Activated T-helper 1 cell treated with anti-CD3 and anti-CD28 coated beads, Interleukin-2, amount 50 U/mL, for 16 hours (primary cell): ENCODE measurements at places on chromosomes 5 and 9.
A peak's percentile ranks its signal among the peaks of the same experiment; 100 is the strongest.

DNA sequence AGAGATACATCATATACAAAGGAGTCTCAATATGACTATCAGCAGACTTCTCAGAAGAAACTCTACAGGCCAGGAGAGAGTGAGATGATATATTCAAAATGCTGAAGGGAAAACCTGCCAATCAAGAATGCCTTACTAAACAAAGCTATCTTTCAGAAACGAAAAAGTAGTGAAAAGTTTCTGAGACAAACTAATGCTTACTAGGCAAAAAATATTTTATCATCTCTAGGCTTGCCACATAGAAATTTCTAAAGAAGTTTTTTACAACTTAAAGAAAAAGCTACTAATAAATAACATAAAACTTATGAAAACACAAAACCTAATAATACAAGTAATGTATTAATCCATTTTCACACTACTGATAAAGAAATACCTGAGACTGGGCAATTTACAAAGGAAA lies 59.9 kb upstream of the SPEF2 start:
- no peak for DNase-seq

DNA sequence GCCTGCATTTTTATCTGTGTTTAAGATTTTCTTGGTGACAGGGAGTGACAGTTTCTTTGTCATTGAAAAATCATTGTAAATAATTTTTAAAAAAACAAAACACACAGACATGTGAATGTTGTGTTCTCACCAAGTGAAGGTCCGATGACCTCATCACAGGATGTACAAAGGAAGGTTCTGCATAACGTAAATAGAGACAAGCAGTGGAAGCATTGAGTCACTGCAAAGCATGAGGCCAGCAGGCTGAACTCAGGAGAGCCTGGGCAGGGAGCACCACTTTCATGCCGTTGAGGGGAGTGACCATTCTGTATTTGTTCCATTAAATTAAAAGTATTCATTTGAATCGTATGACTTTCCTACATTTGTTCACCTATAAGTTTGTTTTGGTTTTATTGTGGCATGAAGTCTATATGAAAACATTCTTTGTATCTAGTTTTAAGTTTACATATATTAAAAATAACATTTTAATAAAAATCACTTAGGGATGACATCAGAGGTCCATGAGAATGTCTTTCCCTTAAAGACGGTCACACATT lies 70.4 kb upstream of the TLE1 start:
- no peak for DNase-seq

GRCh38 chr9:132040246-132040645 lies 39.4 kb downstream of the MED27 start:
- no peak for DNase-seq

- DNase-seq, result no peak
These were observed 113.0 kb downstream of the KLHL3 start for GRCh38 chr5:137622850-137623249.

GRCh38 chr5:141522301-141522700 lies 33.4 kb downstream of the PCDHGC5 start:
- DNase-seq, result no peak

DNA sequence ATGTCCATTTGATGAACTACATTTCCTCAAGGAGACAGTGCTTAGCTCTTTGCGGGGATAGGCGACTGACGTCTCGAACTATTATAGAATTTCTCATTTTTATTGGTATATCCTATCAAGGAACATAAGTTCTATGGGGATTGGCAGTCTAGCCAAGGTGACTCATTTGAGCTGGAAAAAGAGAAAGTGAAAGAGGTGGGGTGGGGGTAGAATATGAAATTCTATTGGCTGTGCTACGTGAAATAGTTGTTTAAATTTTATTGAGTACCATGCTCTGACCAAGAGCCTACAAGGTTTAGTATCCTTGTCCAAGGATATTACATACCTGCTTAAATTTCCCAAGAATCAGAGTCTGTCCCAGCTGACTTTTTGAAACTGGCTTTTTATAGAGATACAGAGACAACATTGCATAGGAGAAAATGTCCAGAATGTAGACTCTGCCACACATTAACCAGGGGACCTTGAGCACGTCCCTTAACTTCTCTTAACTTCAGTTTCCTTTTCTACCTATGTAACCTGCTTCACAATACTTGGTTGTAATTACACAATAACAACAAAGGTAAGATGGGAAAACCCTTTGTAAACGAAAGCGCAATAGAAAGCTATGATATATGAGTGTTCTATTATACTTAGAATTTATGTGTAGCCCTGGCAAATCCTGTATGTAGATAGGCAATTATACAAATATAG lies 226.4 kb upstream of the WWC1 start:
- DNase-seq, result no peak

- DNase-seq, result no peak
These were observed 6.0 kb upstream of the ZNF354C start for GRCh38 chr5:179054036-179054785.

- no peak for DNase-seq
These were observed 880 bp upstream of the GFPT2 start for GRCh38 chr5:180353980-180354452.

GRCh38 chr5:110544603-110545002 lies 181.9 kb downstream of the TMEM232 start:
- no peak for DNase-seq

GRCh38 chr5:14151416-14151815 lies 8.3 kb downstream of the TRIO start:
- no peak for DNase-seq

GRCh38 chr9:125521462-125522327 lies 185.3 kb downstream of the MAPKAP1 start:
- DNase-seq, result peak; percentile 9

DNA sequence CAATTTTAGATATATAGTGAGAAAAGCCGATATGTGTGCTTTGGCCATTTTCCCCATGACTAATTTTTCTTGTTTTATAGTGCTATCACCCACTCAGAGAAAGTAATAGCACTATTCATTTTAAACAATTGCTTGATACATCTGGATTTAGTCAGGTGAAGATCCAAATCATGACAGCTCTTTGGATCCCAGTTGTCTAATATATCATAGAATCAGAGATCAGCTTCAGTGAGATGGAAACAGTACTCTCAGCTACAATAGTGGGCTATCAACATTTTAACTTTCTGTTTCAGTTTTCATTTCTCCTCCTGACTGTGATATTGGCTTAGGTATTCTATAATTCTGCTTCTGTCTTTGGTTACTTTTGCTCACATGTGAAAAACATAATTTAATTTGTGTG lies 38.7 kb downstream of the VCAN start:
- DNase-seq, result no peak

- DNase-seq, result no peak
These were observed 1074.2 kb upstream of the WWC1 start for GRCh38 chr5:167217097-167217743.

DNA sequence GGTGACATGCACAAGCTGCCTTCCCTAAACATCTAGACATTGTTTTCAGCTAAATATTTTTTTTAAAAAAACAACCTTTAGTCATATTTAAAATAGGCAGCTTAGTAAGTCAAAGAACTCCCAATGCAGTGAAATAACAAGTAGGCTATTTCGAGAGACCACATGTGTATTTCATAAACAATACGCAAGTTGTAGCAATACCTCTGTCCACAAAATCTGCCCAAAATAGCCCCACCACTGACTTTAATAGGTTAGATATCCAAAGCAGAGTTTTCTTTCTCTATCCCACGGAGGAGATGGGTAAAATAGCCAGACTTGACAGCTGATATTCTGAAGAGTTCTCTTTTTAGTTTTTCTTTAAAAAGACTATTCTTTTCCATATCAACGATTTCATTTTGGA lies 1.2 kb downstream of the SLC24A2 start:
- DNase-seq, result no peak

GRCh38 chr9:21583628-21584377 lies 101.7 kb upstream of the IFNE start:
- DNase-seq, result no peak

DNA sequence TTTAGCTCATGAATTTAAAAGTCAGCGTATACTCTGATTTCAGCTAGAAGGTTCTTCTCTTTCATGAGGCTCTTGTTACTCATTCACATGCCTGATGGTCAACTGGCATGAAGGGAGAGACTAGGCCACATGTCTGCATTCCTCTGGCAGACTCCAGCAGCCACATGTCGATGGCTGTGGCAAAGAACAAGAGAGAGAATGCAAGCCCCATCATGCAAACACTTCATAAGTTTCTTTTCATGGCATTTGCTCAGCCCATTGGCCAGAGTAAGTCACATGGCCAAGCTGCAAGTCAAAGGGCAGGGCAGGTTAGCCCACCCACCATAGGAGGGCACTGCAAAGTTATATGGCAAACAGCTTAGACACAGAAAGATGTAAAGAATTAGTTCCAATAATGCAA lies 5.4 kb downstream of the KCNV2 start:
- no peak for DNase-seq

DNA sequence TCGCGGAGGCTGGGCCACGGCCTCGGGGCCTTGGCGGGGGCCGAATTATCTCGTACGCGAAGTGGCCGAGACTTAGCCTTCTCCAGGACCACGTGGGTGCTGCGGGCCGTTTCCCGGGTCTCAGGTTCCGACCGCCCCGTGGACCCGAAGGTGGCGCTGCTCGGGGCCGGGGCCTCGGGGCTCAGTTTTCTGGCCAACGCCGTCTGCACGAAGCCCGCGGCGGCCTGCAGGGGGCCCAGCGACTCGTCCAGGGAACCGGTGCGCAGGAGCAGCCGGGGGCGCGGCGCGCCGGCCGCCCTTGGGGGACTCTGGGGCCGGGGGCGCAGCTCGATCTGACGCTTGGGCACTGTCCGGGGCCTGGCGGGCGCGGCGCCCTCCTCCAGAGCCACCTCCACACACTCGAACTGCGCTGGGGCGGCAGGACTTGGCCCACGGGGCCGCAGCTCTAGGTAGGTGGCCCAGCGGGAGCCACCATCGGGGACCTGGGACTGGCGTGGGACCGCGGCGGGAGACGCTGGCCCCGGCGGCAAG lies 716 bp downstream of the PROB1 start:
- no peak for DNase-seq

- DNase-seq, result peak; percentile 5
These were observed 17.6 kb upstream of the UBE2D2 start for GRCh38 chr5:139543423-139543991.

DNA sequence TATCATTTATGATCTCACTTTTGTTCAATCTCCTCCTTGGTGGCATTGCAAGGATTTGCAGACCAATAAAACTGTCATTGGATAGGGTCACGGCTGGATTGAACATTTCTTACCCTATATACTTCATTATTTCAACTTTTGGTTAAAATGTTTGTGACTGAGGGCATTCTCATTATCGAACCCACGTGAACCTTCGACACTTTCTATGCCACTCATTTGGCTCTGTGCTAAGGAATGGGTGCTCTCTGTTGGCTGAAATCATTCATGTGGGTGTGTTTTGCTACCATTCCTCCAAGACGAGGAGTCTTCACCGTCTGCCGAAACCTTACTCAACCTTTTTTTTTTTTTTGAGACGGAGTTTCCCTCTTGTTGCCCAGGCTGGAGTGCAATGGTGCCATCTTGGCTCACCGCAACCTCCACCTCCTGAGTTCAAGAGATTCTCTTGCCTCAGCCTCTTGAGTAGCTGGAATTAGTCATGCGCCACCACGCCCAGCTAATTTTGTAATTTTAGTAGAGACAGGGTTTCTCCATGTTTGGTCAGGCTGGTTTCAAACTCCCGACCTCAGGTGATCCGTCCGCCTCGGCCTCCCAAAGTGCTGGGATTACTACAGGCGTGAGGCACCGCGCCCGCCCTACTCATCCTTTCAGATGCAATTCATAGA lies 62.5 kb downstream of the CSNK1A1 start:
- DNase-seq, result no peak

DNA sequence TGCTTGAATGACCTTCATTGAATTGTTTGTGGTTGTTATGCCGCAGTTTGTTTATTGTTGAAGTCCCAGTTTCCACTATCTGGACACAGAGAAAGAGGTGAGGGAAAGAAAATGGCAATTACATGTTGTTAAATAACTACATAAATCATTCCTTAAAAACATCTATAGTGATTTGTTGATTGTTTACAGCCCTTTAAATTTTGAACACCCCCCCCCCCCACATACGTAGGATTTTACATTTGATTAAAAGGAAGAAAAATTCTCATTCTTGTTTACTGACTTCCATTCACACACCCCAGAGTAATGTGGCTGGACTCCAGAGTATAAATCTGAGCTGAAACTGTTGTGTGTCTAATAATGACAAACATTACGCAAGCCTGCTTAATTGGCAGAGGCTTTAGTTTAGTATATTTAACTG lies 87.1 kb upstream of the FAM174A start:
- DNase-seq, result no peak

- no peak for DNase-seq
These were observed 164.0 kb upstream of the ZNF608 start for GRCh38 chr5:124910354-124911016.

DNA sequence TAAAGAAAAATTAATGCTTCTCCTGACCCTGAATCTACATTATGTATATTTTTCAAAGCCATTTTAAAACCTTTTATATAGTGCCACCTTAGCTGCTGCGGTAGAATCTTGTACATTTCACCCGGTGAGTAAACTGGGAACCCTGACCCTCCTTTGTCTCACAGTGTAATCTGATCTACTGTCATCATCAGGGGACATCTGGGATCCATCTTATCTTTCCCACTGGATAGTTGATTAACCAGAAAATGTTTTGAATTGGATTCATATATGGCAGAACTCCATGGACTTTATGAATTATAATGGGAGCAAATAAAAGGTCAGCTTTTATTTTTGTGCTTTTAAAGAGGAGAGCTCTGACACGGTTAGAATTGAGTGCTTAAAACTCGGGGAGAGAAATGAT lies 95.0 kb downstream of the ADAMTSL1 start:
- DNase-seq, result no peak

DNA sequence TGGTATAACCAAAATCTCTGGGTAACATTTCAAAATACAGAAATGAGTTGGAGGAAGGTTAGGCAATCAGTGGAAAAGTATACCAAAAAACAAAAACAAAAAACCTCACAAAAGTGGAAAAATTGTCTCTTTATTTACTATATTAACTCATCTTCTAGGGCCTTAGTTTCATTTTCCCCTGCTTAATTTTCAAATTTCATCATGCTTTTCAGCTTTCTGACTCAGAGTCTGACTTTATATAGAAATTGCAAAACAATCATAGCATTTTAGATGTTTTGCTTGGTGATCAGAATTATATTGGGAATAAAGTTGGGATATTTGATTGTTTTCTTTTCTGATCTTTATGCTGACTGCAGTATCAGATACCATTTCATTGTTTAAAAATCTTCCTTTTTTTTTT lies 257.0 kb upstream of the PRR16 start:
- no peak for DNase-seq

DNA sequence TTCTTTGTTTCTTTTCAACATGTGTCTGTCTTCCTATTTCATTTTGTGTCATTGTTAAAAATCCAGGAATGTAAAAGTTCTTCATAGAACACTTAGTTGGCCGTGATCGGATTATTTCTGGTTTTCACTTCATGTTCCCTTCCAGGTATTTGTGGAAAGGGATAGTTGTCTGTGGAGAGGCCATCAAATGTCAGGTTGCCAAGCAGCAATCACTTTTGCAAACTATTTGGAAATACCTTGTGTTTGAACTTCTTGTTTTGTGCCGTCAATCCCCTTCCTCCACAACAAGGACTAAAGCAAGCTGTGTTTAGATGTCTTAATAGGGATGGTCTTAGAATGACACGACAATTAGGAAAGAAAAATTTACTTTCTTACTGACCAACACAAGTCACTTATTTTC lies 116.9 kb upstream of the MPDZ start:
- DNase-seq, result no peak
